ENCODE measurements at places on chromosomes 7 and 10.
A peak's percentile ranks its signal among the peaks of the same experiment; 100 is the strongest.

DNA sequence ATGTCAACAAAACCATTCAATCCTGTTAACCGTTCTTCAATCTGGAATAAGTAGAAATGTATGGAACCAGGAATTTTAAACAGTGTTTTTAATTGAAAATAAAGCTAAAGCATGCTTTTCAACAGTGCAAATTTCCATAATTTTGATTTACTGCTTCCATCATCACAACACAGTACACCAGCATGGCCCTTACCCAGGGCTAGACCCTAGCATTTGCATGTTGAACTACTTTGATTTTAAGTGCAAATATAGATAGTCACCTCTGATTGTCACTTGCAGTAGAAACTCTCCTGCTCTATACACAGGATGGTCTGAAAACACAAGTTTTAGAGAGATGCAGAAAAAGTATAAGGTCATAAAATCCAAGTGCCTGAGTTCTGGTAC is 12.1 kb downstream of the SKIDA1 start:
- no peak for DNase-seq

DNA sequence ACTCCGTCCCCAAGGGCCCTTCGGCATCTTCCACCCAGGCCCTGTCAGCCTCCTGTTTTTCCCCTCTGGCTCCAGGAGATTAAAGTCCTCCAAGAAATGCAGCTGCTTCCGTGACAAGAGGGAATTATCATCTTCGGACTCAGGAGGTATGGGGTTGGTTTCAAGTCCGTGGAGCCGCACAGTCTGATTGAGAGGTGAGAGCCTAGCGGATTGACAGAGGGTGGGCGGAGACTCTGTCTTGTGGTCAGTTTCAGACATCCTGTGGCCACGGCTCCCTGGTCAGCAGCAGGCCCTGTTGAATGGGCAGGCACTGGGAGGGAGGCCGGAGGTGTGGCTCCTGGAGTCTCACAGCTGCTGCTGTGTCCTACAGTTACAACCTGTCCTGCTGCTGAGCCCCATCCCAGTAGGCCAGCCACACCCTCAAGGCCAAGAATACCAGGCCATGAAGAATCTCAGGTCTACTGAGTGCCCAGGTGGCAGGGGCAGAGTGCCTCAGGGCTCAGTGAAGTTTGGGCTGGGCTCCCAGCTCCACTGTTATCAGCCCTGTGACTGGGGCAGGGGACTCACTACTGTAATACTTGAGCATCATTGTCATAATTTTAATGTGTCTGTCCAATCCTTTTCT is 49.3 kb upstream of the ZNF716 start:
- no peak for DNase-seq

- no peak for DNase-seq
These were observed at the start of gene ELN for GRCh38 chr7:74027683-74028320. Gene ELN (plus strand): TSS chr7:74028173. CDS start chr7:74028188, 15 bp downstream.

DNA sequence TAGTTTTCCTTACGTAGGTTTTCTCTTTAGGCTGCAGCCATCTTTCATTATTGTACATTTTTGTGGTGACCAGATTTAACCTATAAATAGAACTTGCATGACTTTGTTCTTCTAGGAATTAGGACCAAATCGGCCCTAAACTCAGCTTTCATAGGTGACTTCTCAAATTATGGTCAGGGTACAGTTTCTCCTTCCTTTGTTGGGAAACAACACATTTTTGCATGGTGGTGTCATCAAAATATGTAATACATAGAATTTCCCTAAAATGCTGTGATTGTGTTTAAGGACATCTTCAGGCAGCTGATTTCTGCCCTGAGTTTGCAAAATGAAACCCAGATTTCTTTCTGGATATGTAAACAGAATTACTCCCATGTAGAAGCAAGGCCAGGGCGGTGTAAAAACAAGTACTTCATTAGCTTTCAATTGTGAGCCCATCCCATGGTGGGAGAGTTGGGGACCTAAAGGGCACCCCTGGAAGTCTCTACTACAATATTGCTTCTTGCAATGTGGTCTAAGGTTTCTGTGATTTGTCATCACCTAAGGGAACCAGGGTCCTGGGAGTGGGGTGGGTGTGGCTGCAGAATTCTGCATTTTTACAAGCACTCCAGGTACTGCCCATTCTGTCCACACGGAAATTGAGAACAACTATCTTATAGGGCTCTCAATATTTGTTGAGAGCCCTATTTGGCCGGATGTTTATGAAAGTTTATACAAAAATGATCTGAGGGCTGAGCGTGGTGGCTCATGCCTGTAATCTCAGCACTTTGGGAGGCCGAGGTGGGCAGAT is 121.0 kb upstream of the FAM171A1 start:
- no peak for DNase-seq

GRCh38 chr10:101879456-101880231 is 36.0 kb upstream of the KCNIP2 start:
- DNase-seq: no peak

- DNase-seq: no peak
These were observed 254.2 kb downstream of the COBL start for GRCh38 chr7:51062222-51062987.

GRCh38 chr10:86164960-86165630 is 201.5 kb downstream of the GRID1 start:
- DNase-seq: no peak

GRCh38 chr7:150801946-150802771 is 1.6 kb downstream of the TMEM176A start:
- no peak for DNase-seq

- DNase-seq: no peak
These were observed 61.6 kb downstream of the CCDC71L start for GRCh38 chr7:106599343-106599698.

DNA sequence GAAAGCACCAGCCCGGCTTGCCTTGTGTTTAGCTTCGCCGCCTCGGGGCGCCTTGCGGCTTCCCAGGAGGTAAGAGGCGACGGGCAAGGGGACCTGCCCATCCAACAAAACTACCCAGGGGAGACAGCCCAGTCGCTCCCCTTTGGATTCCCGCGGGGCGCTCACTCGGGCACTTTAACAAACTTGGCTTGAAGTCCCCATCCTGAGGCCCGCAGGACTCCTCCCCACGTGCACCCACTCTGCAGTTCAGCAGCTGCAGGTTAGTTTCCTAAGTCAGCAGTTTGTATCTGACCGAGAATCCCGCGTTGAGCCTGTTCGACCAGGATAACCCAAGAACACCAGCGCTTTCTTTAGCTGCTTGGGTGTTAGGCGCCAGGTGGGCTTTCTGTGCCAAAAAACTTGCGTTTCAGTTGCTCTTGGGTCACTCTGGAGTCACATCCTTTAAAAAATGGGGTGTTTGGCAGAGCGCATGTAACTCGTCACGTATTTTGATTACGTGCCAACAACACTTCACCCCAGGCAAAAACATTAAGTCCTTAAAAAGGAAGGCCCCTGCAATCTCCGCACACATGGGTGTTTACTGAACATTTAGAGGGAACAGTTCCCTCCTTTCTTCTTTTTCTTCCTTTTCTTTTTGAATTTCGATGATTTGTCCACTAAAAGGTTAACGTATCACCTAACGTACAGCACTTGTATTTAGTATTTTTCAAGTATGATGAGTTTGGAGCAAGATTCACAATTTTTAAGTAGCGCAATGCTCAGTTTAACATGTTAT is 876 bp downstream of the DNAH11 start:
- DNase-seq: peak; percentile 9

DNA sequence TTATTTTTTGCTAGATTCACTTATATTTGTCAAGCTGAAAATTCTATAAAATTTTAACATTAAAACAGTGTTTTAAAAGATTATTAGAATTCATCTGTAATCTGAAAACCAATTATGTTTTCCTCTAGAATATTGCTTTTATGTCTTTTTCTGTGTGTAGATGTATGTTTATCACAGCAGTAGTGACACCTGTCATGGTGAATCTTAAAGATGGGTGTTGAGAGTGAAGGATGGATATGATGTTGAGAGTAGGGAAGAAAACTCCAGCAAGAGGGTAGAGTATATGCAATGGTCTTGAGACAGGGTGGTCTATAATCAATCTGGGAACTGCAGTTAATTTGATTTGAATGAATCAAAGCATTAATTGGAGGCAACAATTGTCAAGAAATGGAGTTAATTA is 336.9 kb upstream of the CDC14C start:
- no peak for DNase-seq

GRCh38 chr10:15361131-15361530 is 10.0 kb downstream of the FAM171A1 start:
- no peak for DNase-seq

GRCh38 chr7:78260826-78261225 is 462.3 kb downstream of the PHTF2 start:
- DNase-seq: no peak

GRCh38 chr10:58385784-58386112 is 538 bp downstream of the TFAM start:
- no peak for DNase-seq

DNA sequence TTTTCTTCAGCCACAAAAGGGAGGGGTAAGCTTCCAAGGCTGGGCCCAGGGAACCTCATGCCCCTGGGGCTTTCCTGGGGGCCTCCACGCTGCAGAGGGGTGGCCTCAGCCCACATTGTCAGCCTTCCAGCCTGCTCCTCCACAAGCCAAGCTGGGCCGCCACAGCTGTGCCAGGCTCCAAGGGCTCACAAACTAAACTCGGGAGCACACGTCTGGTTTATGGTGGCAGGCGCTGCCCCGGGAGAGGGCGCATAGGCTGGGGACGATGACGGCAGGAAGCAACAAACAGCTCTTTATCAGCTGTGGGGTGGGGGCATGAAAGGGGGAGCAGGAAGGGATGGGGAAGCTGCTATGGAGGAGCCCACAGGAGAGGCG is 6.3 kb upstream of the CDH23 start:
- no peak for DNase-seq

DNA sequence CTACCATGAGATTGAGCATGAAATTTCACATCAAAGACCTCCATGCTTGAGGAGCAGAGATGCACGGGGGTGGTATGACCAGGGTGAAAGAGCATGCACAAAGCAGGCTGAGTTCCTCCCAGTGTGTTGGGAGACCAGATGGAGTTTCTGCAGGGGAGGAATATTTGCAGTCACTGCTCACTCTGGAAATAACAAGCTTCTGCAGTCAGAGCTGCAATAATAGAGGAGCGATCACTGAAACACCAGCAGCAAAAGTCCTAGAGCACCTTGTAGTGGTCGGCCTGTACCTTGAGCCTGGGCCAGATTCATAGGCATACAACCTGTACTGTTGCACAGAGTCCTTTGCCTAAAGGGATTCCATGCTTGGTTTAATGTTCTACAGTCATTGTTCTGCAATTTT is 184.5 kb upstream of the SP8 start:
- no peak for DNase-seq

DNA sequence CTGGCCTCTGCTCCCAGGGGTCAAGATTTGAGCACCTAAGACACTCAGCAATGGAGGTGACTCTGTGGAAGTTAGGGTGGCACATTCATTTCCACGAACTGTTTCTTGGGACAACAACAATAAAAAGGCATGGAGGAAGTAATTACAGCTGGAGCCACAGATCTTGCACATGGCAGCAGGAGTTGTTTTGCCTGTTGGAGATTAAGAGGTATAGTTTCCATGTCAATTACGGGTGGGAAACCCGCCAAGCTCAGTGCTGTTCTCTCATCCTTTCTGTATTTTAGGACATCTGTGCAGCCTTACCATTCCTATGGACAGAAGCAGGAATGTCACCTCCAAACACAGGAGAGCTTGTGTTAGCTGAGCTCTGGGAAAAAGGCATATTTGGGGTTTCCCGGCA is 201.2 kb downstream of the SNX10 start:
- DNase-seq: no peak

DNA sequence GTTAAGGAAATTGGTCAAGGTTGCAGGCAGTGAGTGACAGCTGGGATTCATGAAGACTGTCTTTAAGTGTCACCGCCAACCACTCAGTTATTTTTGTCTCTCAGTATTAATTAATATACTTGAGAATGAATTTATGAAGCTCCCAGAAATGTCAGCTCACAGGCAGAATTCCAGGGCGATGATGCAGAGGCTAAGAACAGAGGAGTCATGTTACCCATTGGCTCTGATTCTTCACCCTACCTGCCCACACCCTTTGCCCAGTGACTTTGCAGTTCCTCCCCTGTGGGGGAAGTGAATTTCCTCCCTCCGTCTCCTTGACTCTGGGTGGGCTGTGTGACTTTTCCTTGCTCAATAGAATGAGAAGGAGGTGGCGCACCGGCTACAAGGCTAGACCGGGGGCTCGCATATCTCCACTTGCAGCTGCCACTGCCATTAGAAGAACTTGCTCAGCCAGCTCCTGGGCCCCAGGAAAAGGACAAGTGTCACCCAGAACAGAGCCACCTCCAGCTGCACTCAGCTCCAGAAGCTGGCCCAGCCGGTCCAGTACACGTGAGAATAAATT is 157.1 kb upstream of the PRKCQ start:
- no peak for DNase-seq

DNA sequence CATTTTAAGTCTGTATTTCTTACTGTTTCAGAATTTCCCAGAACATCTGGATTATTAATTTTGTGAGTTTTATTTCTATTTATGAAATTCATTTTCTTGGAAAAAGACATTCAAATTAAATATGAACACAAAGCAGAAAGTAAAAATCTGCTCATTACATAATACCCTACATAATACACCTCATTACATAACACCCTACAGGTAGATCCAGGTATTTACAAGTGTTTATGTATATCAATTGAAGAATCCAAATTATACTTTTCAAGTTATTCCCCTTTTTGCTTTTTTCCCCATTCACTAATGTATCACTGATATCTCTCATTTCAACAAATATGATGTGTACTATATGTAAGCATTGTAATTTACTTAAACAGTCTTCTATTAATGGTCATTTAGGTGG is 129.1 kb downstream of the USP6NL start:
- DNase-seq: no peak

DNA sequence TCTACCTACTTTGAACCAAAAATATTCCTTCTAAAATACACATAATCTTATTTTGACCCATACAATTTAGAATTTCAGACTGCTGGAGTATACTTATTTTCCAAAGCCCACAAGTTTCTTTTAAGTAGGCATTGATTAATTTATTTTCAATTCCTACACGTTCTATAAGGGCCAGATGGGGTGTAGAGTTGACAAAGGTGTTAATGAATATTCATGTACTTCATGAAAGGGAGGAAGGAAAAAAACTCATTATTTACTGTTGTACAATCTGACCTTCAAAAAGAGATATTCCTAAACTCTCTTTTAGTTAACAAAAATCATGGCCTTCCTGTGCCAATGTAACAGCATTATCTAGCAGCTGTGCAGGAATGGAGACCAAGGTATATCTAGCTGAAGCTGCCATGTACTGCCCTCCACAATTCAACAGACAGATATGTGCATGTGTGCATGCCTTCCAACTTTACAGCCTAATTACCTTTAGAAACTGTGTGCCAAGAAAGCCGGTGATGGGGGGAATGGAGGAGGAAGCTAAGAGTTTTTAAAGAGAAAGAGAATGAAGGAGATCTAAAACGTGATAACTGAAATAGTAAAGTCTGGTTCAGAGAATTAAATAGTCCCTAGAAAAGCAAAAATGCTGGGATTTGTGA is 108.9 kb downstream of the UPF2 start:
- DNase-seq: no peak

DNA sequence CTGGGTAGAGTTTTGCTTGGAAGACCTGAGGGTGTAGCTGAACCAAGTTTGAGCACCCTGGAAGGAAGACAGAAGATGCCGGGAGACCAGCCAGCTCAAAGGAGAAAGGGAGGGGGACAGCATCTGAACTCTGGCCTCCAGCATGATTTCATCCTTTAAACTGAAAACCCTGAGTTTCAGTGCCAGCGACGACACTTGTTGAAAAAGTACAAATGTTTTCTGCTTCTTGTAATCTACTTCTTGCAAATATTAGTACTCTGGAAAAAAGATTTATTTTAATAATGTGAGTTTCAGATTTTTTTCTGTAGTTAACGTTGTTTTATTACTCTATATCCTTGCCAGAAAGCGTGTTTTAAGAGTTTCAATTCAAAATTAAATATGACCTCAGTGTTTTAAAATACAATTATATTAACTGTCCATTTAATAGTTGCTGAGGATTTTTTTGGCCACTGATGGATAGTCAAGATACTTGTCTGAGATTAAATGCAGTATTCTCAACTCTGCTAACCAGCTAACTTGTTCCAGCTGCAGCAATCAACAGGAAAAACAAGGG is 227.7 kb downstream of the MGMT start:
- DNase-seq: no peak

Data from progenitor cell of endocrine pancreas (in vitro differentiated cells).